ENCODE measurements at places on chromosomes 7 and 10.
A peak's percentile ranks its signal among the peaks of the same experiment; 100 is the strongest.

- no peak for DNase-seq
These were observed 18.8 kb downstream of the IFIT3 start for GRCh38 chr10:89346405-89347254.

- no peak for DNase-seq
These were observed 95.6 kb downstream of the OSBPL3 start for GRCh38 chr7:24884401-24884800.

- DNase-seq, result peak; percentile 100
These were observed 272.3 kb downstream of the TRIL start for GRCh38 chr7:28685644-28686417.

GRCh38 chr10:79392506-79393176, 45.4 kb downstream of the PPIF start:
- DNase-seq, result no peak

GRCh38 chr7:27161721-27162560, 3.4 kb downstream of the HOXA9 start:
- DNase-seq, result no peak

DNA sequence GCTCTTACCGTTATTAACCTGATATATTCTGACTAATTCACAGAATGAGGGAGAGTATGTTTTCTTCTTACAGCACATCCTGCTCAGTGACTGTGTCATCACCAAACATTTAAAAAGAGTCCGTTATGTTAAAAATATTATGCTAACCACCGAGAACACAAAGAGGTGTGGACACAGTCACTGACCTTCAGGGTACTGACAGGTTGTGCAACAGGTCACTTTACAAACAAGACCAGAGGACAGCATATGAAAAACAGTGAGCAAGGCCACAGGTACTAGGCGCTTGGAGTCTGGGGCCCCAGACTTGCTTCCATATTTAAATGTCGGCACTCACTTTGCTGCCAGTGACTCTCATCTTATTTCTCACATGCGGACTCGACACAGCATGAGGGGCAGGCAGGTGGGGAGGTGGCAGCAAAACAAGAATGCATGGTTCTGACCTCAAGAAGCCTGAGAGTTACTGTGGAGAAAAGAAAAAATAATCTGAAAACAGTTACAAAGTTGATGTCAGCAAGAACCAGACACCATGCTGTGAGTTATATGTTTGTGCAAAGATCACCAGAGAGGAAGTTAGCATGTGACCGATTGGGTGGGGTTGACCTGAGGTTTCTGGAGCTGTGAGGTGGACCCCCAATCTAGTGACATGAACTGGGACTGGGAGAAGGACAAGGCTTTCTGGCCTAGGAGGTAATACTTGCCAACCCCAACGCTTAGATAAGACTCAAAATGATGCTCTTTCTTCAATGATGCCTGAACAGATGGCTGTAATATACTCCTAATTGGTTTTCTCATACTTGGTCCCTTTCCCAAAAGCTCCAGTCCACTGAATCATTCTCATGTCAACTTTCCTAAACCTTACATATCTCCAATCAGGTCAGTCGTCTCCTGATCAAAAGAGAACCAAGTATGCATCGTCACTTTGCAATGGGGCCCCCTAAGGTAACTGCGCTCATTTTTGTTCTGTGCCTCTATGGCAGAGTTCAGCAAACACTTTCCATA, 102.4 kb downstream of the HIPK2 start:
- no peak for DNase-seq

GRCh38 chr7:2158331-2159175, 74.2 kb downstream of the MAD1L1 start:
- no peak for DNase-seq

DNA sequence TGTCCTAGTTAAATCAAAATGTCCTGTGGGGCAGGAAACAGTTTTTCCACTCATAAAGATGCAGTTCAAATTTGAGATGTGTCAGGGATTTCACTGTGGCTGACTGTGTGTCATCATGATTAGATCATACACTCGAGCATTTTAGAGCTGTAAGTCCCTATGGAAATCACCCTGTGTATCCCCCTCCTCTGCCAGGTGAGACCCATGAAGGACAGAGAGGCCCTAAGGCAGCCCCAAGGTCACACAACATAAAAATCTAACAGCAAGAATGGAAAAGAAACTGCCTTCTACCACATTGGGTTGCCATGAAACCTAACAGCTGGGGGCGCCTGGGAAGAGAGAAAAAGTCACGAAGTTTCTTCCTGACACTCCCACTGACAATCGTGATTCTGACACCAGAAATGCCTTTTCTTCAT, 135.8 kb downstream of the KCNMA1 start:
- no peak for DNase-seq

GRCh38 chr7:106545275-106545674, 115.7 kb downstream of the CCDC71L start:
- DNase-seq, result no peak

- DNase-seq, result no peak
These were observed 67.9 kb downstream of the ADAM22 start for GRCh38 chr7:88001744-88002530.

- DNase-seq, result no peak
These were observed 2.5 kb downstream of the TMEM178B start for GRCh38 chr7:141076377-141076776.

DNA sequence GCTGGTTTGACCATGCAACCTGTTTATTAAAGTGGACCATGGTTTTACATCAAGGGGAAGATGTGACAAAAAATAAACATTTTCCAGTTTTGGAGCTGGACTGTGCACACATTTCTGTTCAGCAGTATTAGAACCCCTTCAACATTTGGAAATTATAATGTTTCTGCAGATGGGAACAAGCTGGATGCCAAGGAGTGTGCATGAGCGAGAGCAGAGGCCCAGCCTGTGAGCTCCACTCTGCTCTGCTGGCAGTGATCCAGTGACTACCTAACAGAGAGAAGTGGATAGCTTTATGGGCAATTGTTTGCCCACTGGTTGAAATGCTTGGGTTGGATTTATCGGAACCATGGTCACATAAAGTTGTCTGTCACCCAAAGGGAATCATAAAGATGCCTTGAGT, 456.7 kb downstream of the NRG3 start:
- DNase-seq, result no peak

DNA sequence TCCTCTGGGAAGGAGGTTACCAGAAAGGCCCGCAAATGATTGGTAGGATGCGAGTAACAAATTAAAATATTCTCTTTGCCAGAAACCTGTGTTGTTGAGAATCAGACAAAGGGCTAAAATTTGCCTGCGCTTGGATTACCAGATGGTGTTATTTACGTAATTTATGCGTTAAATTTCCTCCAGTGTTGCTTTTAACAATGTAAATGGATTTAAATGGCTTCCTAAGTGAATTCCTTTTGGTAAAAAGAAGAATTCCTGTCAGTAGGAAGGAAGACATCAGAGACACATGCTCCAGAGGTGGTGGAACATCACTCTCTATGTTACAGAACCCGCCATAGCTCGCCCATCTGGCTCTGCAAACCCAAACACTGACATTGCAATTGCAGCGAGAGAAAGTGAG, 520.6 kb downstream of the GALNT17 start:
- no peak for DNase-seq

GRCh38 chr10:89073719-89074118, 83.1 kb downstream of the FAS start:
- DNase-seq, result no peak

- DNase-seq, result no peak
These were observed 5.8 kb downstream of the LBX1 start for GRCh38 chr10:101223274-101224059.

GRCh38 chr10:42939685-42940366, 137.0 kb upstream of the RET start:
- no peak for DNase-seq

GRCh38 chr10:89248-89647, 40.2 kb upstream of the TUBB8 start:
- no peak for DNase-seq

- no peak for DNase-seq
These were observed 190.8 kb downstream of the GFRA1 start for GRCh38 chr10:116082206-116082605.

DNA sequence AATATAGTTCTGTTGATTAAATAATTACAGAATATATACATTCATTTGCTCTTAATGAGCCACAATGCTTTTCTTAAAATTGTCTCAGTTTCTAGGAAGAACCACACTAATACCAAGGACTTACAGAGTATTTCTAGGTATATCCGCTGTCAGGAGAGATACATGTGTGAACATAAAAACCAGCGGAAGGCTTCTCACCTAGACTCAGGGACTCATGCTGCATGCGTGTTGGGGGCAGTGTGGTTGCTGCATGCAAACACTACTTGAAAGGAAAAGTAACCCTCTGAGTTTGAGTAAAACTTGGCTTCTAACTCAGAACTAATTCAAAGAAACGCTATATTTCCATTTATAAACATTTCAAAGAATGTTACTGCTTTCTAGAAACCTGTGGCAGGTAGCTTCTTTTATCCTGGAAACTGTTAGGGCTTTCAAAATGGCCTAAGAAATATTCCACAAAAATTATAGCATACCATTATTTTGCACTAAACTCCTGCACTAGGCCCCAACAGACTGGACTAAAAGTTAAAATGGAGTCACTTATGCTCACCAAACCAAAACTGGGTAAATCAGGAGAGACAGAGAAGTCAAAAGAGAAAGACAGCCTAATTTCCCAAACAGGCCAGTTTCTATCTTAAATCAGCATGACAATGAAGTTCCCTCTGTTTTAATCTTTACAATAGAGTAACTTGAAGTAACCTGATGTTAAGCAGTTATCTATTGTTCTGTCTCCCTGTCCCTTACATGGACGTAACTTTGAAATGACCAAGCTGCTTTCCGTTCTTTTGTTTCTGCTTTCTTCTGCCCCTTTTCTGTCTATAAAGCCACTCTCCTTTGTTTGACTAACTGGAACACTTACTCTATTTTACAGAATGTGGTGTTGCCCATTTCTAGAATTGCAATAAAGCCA, 95.2 kb upstream of the FAM133B start:
- DNase-seq, result no peak

- no peak for DNase-seq
These were observed 30.5 kb downstream of the CHST12 start for GRCh38 chr7:2433713-2434550.

GRCh38 chr10:14556285-14556956, 218.3 kb downstream of the FAM107B start:
- DNase-seq, result no peak

GRCh38 chr10:665579-666091, 23.8 kb downstream of the DIP2C start:
- no peak for DNase-seq

- no peak for DNase-seq
These were observed 7.7 kb upstream of the IKZF1 start for GRCh38 chr7:50296799-50297198.

- no peak for DNase-seq
These were observed 29.7 kb downstream of the HTRA1 start for GRCh38 chr10:122490786-122491680.

DNA sequence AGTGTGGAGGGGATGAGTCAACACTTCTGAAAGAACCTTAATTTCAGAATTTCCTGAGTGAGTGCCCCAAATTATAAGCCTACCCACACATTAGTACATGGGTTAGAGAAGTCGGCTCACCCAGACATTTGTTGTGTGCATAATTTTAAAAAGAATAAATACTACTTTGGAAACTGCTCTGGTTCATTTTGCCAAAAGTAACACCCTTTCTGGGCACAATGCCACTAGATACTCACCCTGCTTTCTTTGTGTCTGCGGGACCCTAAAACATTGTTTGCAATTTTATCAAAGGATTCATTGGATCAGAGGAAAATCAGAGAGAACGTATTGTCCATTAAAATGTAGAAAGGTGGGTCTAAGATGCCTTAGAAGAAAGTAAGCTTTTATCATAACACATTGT, 245.5 kb upstream of the NRP1 start:
- DNase-seq, result no peak

DNA sequence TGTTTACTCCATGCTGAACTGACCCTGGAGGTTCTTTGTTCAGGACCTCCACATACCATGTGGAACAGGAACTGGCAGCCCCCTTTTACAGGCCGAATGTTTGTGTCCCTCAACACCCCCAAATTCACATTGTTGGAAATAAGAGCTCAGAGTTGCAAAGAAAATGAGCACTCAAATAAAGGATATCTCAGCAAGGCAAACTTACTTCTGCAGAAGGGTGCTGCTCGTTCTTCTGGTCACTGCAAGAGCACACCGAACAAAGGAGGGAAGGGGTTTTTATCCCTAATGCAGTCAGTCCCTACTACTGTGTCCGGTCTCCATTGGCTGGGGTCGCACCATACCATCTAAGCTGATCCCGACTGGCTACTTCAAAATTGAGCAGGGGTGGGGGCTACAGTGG, 68.1 kb downstream of the PYROXD2 start:
- no peak for DNase-seq

DNA sequence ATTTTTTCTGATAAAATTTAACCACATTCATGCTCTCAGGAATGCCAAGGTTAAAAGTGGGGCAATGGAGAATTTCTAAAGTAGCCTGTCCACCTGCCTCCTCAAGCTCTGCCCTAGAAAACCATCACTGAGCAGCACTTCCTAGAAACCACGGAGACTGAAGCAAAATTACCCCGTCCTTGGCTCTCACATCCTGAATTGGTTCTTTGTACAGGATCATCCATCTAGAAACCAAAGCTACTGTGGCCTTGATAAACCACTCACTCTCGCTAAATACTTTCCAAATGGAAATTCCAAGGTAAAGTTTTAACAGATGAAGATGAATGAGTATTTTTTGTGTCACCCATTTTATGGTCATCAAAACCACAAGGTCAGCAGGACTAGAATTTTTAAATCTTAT, 96.6 kb downstream of the AVL9 start:
- no peak for DNase-seq

DNA sequence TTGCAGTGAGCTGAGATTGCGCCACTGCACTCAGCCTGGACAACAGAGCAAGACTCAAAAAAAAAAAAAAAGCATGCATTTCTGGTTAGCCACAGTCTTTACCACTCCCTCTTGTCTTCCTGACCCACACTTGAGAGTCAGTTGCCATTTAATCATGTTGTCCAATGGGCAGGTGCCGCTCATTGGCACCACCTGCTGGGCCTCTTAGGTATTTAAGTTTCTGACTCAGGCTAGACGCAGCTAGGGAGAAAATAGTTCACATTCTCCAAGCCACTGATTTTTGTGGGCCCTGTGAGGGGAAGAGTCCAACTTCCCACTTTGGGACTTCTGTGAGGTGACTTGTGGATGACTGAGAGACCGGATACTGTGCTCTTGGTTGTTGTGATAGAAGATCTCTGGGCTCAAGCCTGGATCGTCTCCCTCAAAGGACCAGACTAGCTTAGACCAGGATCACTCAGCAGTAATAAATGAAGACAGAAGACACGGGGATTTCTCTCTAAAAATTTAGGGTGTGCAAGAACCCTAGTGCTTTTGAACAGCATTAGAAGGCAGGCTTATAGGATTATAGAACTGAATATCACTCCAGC, 26.8 kb upstream of the SORCS3 start:
- DNase-seq, result no peak

DNA sequence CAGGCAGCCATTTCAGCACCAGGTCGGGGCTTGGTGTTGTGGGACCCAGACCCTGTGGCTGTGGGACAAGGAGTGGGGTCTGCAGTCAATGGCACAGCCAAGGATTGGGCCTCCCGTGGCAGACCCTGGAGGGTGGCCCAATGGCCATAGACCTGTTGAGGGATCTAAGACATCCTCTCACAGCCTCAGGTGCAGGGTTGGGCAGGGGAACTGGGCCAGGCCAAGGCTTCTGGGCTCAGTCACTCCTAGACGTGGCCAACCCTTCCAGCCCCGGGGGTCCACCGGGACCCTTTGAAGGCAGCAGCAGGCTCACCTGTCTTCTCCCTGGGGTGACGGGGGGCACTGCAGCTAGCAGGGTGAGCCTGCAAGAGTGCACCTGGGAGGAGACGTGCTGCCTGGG, 45.7 kb upstream of the DPYSL4 start:
- no peak for DNase-seq

- DNase-seq, result no peak
These were observed 7.8 kb downstream of the RPS24 start for GRCh38 chr10:78041170-78042057.
